ENCODE measurements at places on chromosomes 1 and 21. TPM values are rescaled to one million over a fixed set of nuclear protein-coding genes. Genes with fewer than 3 reads are reported as not detected.

GRCh38 chr1:30198795-30199403, 524.5 kb downstream of the MATN1 start:
- no peaks in the 10 kb centered on the region for H3K4me1 ChIP-seq
- H3K36me3 ChIP-seq: no peaks in the 10 kb centered on the region
- H3K27ac ChIP-seq: no peak overlapping the region
- no peaks in the 10 kb centered on the region for H3K27me3 ChIP-seq
- no peak overlapping the region for H3K4me3 ChIP-seq
- DNase-seq: no peak

- H3K36me3 ChIP-seq: no peaks in the 10 kb centered on the region
- H3K4me3 ChIP-seq: peak overlapping the region; percentile 29
- peaks cover 15% of the 10 kb centered on the region for H3K27me3 ChIP-seq
- no peak for DNase-seq
- no peaks in the 10 kb centered on the region for H3K4me1 ChIP-seq
These were observed 954 bp downstream of the MARK1 start for GRCh38 chr1:220528679-220529501.

DNA sequence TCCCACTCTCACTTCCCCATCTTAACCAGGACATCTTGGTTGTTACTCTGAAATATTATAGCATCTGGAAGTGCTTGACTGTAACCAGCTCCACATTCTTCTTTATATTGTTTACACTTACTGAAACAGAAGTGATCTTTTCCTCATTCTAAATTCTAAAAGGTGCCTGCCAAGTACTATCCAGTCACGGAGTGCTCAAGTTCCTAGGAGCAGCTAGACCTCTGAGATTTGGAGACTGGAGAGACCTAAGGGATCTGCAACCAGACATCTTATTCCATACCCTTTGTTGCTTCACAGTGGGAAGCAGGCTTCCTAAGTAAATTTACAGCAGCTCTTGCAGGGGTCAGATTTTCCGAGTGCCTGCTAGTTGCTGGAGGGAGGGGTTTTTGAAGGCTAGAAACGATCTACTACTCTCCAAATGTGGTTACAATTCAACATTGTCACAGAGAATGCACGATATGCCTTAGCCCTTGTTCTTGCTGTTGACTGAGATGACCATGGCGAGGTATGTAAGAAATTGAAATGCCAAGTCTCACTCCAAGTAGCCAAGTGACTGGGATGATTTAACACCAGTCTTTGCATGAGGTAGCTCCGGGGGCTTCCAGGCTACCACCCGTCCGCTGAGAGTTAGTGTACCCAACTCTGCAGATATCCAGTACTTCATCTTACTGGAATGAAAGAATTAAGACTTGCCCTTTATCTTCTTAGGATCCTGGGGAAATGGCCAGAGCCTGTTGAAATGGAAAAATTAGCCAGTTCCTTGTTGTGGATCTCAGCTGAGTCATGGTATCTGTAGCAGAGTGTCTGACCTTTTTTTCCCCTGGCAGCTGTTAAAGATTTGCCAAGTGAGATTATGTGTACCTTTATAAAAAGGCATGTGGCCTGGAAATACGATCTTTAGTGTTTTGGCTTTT, 150.8 kb downstream of the MAST2 start:
- no peak for DNase-seq
- no peaks in the 10 kb centered on the region for H3K4me1 ChIP-seq
- no peak overlapping the region for H3K4me3 ChIP-seq
- no peak overlapping the region for H3K27ac ChIP-seq

DNA sequence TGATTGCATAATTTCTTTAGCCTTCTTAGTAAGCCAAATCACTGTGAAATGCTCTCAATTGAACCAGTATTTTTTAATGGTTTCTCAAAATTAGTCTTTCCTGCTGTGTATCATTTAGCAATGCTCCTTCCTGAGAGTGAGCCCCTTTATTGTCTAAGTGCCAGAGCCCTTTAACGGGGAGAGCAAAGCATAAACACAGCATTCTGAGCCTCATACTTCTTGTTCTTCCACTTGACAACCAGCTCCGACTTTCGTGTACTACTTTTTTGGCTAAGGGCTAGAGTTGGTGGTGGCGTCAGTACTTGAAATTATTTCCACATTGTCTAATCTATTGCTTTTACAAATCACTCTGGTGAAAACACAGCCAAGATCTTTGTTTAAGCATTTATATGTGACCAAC, 299.0 kb downstream of the TPR start:
- DNase-seq: no peak
- H3K36me3 ChIP-seq: no peaks in the 10 kb centered on the region
- no peak overlapping the region for H3K4me3 ChIP-seq
- H3K4me1 ChIP-seq: no peaks in the 10 kb centered on the region
- H3K27ac ChIP-seq: no peak overlapping the region

DNA sequence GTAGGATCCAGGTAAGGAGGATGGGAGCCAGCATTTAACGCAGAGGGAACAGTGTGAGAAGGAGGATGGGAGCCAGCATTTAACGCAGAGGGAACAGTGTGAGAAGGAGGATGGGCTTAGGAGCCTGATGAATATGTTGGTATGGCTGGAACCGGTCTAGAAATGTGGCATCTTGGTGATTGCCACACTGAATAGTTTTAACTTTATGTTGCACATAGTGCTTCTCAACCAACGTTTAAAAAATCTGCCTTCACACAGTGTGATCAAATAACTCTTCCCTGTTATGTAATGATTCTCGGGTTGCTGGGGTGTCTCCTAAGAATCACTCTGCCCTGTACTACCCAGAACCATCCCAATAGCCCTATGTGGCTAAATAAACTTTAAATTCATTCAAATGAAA, 146.9 kb upstream of the DUSP10 start:
- H3K27me3 ChIP-seq: no peaks in the 10 kb centered on the region
- H3K27ac ChIP-seq: no peak overlapping the region
- no peaks in the 10 kb centered on the region for H3K36me3 ChIP-seq
- no peaks in the 10 kb centered on the region for H3K4me1 ChIP-seq
- no peak overlapping the region for H3K4me3 ChIP-seq

LCE3B gene
- total RNA-seq: not detected

- H3K36me3 ChIP-seq: no peaks in the 10 kb centered on the region
- DNase-seq: no peak
- no peak overlapping the region for H3K4me3 ChIP-seq
- H3K27me3 ChIP-seq: no peaks in the 10 kb centered on the region
These were observed 23.4 kb downstream of the SAMSN1 start for GRCh38 chr21:14522736-14523135.

DNA sequence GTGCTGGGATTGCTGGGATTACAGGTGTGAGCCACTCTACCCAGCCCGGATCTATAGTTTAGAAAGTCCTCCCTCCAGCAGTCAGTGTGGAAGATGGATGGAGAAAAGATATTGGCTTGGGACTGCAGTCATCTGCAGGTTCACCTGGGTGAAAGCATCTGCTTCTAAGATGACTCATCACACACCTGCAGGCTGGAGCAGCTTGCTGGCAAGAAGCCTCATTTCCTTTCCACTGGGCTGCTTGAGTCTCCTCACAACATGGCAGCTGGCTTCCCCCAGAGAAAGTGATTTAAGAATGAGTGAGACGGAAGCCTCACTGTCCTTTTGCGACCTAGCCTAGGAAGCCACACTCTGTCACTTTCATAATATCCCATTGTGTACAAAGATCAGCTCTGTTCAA, 50.0 kb downstream of the FOXO6 start:
- no peaks in the 10 kb centered on the region for H3K27me3 ChIP-seq
- no peaks in the 10 kb centered on the region for H3K36me3 ChIP-seq
- no peak overlapping the region for H3K4me3 ChIP-seq
- no peak for DNase-seq
- H3K27ac ChIP-seq: no peak overlapping the region

TMEM81 gene
- 3.3 TPM for total RNA-seq

- H3K4me1 ChIP-seq: peaks cover 4% of the 10 kb centered on the region
- no peaks in the 10 kb centered on the region for H3K36me3 ChIP-seq
- H3K27ac ChIP-seq: no peak overlapping the region
- H3K27me3 ChIP-seq: no peaks in the 10 kb centered on the region
- DNase-seq: peak; percentile 34
These were observed 7.7 kb upstream of the GPATCH4 start for GRCh38 chr1:156608981-156609380.

GRCh38 chr1:218933513-218933912, 240.2 kb upstream of the LYPLAL1 start:
- H3K4me1 ChIP-seq: no peaks in the 10 kb centered on the region
- H3K36me3 ChIP-seq: no peaks in the 10 kb centered on the region
- DNase-seq: no peak
- H3K27ac ChIP-seq: no peak overlapping the region

CD101 gene
- total RNA-seq: 15.4 TPM

DNA sequence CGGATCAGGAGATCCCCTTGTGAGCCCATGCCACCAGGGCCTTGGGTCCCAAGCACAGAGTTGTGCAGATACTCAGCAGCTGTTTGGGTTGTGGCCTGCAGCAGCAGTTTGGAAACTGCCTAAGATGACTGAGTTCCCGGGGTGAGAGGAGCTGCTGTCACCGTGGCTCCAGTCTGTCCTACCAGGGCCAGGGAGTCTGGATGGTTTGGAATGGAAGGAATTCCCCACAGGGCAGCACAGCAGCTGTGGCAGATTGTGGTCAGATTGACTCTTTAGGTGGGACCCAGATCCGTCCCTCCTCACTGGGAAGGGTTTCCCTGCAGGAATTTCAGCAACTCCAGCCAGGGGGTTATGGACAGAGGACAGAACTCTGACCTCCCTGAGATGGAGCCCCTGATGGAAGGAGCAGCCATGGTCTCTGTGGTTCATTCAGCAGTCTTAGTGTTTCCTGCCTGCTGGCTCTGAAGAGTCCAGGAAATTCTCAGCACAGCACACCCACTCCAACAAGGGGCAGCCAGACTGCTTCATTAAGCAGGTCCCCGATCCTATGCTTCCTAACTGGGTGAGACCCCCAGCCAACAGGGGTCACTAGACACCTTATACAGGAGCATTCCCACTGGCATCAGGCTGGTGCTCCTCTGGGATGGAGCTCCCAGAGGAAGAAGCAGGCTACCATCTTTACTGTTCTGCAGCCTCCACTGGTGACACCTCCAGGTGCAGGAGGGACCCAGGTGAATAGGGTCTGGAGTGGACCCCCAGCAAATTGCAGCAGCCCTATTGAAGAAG, 51.5 kb upstream of the TNFSF4 start:
- no peaks in the 10 kb centered on the region for H3K36me3 ChIP-seq
- H3K27ac ChIP-seq: no peak overlapping the region
- H3K27me3 ChIP-seq: no peaks in the 10 kb centered on the region
- H3K4me1 ChIP-seq: no peaks in the 10 kb centered on the region

GRCh38 chr1:218778257-218779126, 395.2 kb upstream of the LYPLAL1 start:
- no peaks in the 10 kb centered on the region for H3K27me3 ChIP-seq
- no peak overlapping the region for H3K4me3 ChIP-seq
- H3K36me3 ChIP-seq: no peaks in the 10 kb centered on the region
- no peaks in the 10 kb centered on the region for H3K4me1 ChIP-seq

FTCD gene
- total RNA-seq: 4.2 TPM

DNA sequence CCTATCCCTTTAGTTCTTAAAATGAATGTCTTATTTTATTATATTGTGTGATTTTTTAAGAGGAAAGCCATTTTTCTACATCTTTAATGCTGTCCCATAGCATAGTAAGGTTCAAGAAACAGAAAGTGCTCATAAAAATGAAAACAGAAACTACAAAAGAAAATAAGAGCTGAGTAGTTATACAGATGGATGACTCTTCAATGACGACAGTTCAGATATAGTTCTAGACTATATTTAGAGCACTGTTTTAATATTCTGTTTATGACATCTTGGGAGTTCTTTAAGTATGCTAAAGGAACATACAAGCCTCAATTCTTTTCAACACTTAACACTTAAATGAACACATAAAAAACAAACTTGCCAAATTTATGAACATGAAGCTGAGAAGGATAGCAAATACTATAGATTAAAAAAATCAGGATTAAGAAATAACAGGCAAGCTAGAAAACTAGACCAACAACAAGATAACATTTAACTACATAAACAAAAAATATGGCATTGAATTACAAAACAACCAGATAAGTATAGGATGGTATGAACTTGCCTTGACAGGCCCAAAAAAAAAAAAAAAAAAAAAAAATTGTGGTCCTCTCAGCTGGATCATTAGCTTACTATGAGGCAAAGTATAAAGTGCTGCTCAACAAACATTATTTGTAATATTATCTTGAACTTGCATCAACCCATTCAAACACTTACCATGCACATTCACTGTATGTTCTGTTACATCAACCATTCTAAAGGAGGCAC, 87.9 kb downstream of the ZZZ3 start:
- no peak overlapping the region for H3K27ac ChIP-seq
- no peaks in the 10 kb centered on the region for H3K4me1 ChIP-seq
- H3K27me3 ChIP-seq: no peaks in the 10 kb centered on the region
- no peaks in the 10 kb centered on the region for H3K36me3 ChIP-seq
- no peak overlapping the region for H3K4me3 ChIP-seq
- DNase-seq: no peak

DNA sequence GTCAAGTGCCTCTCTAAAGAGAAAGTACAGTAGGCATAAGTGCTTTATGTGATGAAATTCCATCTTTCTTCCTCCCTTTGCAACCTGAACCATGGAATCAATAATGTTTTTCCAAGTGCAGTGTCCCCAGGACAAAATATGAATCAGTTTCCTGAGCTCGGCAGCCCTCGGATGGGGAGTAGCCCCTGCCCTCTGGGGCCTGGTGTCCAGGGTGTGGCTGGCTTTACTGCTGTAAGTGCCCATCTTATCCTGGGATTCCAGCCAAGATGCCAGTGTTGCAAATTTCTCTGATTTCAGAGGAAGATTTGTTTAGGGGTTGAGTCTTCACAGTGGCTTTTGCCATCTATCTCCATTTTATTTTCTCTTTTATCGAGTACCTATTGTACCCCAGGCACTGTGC, 40.5 kb upstream of the SRP9 start:
- no peaks in the 10 kb centered on the region for H3K36me3 ChIP-seq
- H3K27ac ChIP-seq: no peak overlapping the region
- H3K4me1 ChIP-seq: no peaks in the 10 kb centered on the region

CSRP1 gene
- total RNA-seq: 24.2 TPM

AK5 gene
- total RNA-seq: 41.0 TPM

- no peaks in the 10 kb centered on the region for H3K27me3 ChIP-seq
- no peak for DNase-seq
- H3K36me3 ChIP-seq: peaks cover 69% of the 10 kb centered on the region
- no peaks in the 10 kb centered on the region for H3K4me1 ChIP-seq
These were observed 37.4 kb upstream of the C1orf198 start for GRCh38 chr1:230905733-230906132.

DNA sequence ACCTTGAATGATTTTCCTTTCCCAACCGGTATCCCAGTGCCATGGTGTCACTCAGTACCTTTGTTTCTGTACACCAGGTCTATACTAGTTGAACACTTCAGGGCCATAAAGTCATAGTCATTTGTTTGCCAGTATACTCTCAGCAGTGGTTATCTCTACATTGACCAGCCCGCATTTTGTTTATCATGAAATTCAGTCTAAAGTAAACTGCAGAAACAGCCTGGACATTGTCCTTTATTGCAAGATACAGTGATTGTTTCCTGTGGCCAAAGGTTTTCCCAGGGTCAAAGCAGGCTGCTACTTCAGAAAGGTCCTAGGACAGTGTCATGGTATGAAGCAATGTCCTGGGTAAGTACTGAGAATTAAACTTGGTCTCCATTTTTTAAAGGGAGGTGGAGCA, 407.4 kb downstream of the RWDD3 start:
- no peaks in the 10 kb centered on the region for H3K36me3 ChIP-seq
- H3K4me3 ChIP-seq: no peak overlapping the region
- no peak overlapping the region for H3K27ac ChIP-seq

- H3K4me1 ChIP-seq: no peaks in the 10 kb centered on the region
- no peak for DNase-seq
- H3K4me3 ChIP-seq: no peak overlapping the region
- H3K27ac ChIP-seq: no peak overlapping the region
- no peaks in the 10 kb centered on the region for H3K27me3 ChIP-seq
These were observed 976.1 kb downstream of the LTN1 start for GRCh38 chr21:28016571-28016970.

Measured in naive thymus-derived CD4-positive, alpha-beta T cell (primary cell).